Posterior vena cava (tissue), 2 donors: ENCODE measurements at places on chromosomes 11 and 22. TPM values are rescaled to one million over a fixed set of nuclear protein-coding genes. Genes with fewer than 3 reads are reported as not detected.

GRCh38 chr11:111019871-111020670 lies 225.5 kb upstream of the POU2AF2 start:
- no peak for DNase-seq

Gene RFPL3
- not detected for total RNA-seq

- no peak for DNase-seq
Observed at GRCh38 chr11:121766166-121766565, 313.4 kb upstream of the SORL1-AS1 start.

- DNase-seq, result no peak
Observed at GRCh38 chr11:4576880-4577279, 4.7 kb upstream of the OR52I2 start.

DNA sequence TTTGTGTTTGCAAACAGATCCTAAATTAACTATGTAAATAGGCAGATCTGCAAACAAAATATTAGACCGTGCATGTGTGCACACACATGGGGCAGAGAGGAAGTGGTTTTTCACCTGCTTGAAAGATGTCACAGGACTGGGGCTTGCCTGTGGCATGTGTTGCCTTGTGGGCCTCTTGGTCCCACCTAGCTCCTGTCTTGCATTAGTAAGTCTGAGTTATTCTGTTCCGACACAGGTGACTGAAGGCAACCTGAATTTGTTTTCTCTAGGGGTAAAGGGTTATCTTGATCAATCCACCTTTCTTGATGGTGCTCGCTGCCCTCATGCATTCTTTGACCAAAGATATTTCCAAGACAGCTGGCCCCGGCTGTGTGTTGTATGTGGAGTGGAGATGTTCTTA lies 667.5 kb downstream of the NTM start:
- no peak for DNase-seq
